ENCODE measurements at places on chromosomes 1 and 21. TPM values are rescaled to one million over a fixed set of nuclear protein-coding genes. Genes with fewer than 3 reads are reported as not detected.

DNA sequence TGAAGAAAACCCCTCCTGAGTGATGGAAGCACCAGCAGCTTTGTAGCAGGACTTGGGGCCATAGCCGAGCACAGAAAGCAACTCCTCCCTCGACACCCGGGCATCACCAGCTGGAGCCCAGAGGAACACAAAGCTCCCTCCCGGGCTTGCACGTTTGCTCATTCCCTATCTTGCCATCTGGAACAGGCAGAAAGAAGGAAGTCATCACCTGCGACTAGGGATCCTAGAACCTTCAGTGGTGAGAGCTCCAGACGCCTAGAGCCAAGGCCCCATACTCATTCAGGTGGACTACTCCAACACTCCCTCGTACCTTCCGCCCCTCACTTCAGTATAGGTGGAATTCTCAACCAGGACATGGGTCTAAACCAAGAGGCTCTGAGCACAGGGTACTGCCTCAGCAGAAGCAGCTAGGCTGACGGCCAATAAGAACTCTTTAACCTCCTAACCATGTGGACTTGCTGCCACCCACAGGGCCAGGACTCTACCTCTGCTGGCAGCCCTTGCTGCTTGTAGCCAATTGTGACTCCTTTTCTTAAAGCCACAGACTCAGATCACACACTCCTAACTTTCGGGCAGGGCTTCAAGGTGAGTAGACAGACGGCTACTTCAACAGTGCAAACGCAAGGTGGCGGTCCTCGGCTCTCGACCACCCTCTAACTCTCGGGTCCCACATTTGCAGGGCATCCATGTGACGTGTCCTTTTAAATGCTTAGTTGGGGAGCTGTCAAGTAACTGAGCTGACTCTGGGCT, 65.4 kb downstream of the NPHP4 start:
- no peak for DNase-seq

- DNase-seq = no peak
Observed at GRCh38 chr1:30822966-30823581, 65.5 kb upstream of the LAPTM5 start.

GRCh38 chr1:72062584-72062983, 219.8 kb downstream of the NEGR1 start:
- DNase-seq = no peak

- peak; percentile 70 for DNase-seq
Observed at GRCh38 chr1:164602480-164603093, 43.6 kb downstream of the PBX1 start.

The PLEKHN1 gene
- total RNA-seq = 1.1 TPM

All from uterus (tissue), 4 donors.